ENCODE measurements at places on chromosomes 12 and 14.

DNA sequence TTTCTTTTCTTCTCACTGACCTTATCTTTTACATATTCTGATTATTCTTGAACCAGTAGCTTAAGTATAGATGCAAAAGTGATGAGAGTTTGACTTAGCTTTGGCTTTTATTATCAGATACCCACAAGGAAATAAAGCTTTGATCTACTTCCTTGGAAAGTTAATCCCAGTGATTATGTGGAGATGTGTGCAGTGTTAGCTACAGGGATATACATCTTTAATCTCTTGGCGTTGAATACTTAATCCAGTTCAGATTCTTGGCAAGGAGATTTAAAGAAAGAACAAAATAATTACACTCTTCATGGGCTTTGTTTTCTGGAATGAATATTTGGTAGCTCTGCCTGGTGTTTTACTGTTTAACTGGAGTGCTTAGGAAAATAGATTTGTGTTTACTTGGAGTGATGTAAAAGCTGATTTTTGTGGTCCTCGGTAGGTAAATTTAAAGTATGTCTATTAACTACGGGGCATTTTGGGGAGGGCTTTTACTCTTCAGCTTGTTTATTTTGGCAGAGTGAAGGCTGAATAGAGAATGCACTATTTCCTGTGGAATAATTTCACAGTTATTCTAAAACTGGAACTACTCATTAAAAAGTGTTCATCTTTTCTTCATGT lies 150.1 kb upstream of the LRIG3 start:
- DNase-seq: no peak

GRCh38 chr12:94401326-94401725 lies 58.3 kb downstream of the CEP83 start:
- DNase-seq: no peak

GRCh38 chr14:66249544-66249943 lies 236.6 kb upstream of the CCDC196 start:
- DNase-seq: no peak

- DNase-seq: no peak
Observed at GRCh38 chr12:31321897-31322228, 4.1 kb downstream of the SINHCAF start.

DNA sequence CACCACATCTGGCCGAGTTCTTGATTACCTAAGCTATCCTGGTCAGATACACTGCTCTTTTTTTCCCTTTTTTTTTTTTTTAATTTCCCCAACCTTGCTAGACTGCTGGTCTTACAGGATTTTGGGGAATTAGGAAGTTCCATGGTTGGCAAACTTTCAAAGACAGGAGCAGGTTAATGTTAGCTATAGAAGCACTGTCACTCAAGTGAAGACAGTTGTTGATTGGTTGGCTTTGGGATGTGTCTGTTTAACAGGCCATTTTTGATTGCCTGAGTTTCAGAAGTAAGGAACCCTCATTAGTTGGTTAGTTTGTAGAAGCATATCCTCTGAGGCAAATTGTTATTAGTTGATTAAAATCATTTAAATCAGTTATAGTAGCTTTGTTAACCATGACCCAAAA lies 36.8 kb downstream of the RAP1B start:
- no peak for DNase-seq

DNA sequence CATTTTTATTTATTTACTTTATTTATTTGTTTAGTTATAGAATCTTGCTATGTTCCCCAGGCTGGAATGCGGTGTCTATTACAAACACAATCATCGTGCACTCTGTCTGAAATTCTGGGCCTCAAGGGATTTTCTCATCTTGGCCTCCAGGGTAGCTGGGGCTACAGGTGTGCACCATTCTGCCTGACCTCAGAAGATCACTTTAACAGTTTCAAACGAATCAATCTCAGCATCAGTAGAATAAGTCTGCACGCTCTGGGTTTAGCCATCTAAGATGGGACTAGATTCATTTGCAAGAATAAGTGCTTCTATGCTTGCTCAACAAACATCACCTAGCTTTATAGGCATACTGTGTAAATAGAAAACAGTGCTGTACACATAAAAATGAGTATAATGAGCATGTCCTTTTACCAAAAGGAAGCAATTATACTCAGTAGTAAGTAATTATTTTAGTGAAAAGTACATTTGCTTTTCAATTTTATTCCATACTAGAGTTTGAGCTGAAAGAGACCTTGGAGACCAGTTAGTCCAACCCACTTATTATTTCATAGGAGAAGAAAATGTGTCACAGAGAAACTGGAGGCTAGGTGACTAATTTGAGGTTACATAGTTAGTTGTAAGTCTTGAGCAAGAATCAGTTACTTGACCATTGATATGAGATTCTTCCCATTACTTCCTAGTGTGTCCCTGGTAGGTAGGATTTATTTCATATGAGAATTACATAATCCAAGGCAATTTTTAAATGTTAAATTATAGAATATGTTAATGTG lies 456.5 kb upstream of the LMO3 start:
- DNase-seq: no peak

DNA sequence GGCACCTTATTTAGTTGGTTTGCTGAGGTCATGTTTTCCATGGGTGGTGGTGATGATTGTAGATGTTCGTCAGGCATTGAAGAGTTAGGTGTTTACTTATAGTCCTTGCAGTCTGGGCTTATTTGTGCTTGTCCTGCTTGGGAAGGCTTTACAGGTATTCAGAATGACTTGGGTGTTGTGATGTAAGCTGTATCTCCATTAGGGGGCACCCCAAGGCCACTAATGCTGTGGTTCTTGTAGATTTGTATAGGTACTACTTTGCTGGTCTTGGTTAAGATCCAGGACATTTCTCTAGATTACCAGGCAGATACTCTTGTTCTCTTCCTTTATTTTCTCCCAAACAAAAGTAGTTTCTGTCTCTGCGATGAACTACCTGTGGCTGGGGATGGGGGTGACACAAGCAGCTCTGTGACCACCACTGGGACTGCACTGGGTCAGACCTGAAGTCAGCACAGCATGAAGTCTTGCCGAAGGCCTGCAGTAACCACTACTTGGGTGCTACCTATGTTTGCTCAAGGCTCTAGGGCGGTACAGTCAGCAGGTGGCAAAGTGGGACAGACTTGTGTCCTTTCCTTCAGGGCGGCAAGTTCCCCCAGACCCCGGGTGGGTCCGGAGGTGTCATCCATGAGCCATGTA lies 35.8 kb upstream of the FBXO33 start:
- no peak for DNase-seq

GRCh38 chr12:94867066-94867855 lies 136.2 kb downstream of the NDUFA12 start:
- no peak for DNase-seq

DNA sequence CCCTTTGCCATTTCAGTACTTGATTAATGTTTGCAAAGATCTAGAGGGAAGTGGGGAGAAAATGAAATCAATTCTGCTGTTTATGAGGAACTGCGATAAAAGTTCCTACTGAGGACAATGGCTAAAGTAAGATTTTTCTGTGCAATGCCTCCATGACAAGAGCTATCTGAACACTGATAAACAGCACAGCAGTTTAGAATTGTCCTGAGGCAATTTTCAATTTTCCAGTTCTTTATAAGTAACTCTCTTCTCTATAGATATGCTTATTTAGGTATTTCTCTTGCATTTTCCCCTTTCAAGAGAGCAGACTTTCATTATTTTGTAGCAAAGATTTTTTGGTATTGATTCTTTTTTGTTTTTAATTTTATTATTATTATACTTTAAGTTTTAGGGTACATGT lies 34.6 kb upstream of the TMTC2 start:
- DNase-seq: no peak

DNA sequence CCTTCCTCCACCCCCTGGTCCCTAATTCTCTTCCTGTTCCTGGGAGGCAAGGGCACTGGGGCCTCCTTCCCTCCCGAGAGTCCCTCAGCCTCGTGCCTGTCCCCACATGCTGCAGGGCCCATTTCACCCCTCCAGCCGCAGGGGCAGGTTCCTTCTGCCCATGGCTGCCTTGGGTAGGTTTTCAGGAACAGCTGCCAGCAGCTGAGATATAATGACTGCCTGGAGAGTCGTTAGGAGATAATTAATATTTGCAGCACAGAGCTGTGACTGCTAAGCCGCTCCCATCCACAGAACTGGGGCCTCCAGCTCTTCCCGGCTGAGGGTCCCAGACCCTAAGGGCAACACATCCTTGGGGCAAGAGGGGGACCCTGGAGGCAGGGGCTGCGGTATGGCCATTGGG lies 211.9 kb upstream of the LHX5 start:
- DNase-seq: no peak

- DNase-seq: no peak
Observed at GRCh38 chr12:6584293-6584692, 16.2 kb upstream of the NOP2 start.

DNA sequence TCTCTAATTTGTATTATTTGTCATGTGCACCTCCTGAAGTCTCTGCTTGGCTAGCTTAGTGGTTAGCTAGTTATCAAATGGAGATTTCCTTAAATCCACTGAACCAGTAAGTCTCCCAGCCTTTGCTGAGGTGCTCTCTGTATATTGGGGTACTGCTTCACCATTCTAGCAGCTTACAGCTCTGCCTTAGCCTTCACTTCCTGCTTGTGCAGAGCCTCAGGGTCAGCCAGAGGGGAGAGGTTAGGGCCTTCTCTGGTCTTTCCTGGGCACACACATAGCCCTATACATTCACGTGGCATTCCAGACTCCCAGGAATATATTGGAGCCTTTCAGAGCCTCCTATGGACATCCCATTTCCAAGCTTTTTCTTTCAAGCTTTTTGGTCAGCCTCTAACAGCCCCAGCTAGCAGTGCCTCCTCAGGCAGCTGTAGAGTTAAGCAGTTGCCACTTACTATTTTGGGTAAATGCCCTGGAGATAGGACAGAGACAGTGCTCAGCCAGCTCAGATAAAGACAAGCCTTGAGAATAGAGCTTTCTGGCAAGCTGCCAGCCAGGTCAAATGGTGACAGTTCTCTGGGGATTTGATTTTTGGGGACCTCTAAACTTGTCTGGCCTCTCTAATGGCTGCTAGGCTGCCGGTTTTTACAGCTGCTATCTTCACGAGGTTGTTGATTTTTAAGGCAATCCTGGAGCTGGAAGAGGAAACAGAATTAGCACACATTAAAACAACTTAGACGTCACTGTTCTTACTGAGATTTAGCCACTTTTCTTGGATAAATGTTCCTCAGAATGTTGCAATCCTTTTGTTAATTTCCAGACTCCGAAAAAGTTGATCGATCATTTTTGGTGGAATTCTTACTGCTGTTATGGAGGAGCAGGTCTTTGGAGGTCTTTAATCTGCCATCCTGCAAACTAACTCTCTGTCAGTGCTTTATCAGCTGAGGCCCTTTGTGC lies 32.9 kb downstream of the FBXW8 start:
- DNase-seq: no peak

DNA sequence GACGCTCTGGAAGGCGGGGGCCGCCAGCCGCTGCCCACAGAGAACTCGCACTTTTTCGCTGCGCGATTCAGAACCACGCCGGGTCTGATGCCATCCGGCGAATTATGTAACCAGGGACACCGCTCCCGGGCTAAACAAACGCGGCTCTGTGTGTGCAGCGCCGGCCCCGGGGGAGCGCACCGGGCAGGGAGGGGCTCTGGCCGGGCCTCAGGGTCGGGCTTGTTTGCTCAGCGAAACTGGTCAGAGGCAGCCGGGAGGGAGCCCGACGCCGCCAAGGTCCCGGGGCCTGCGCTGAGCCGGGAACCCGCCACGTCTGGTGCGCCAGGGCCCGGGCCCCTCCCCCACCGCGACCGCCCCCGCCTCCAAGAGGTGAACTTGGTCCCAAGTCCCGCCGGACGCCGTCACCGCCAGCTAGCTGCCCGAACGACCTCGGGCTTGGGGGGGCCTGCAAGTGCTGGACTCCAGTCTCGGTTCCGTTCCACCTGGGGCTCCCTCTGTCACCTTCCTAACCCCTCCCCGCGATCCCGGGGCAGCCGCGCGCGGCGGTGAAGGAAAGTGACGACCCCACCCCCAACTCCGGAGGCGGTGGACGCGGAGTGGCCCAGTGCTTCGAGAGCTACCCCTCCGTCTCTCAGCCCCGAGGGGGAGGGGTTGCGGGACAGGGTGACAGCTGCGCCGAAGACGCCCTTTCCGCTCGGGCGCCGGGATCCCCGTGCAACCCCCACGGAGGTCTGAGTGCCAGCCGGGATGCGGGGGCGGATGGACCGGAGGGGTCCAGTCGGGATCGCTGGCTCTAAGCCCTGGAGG lies 848 bp downstream of the CTDSP2 start:
- DNase-seq: peak; percentile 69

DNA sequence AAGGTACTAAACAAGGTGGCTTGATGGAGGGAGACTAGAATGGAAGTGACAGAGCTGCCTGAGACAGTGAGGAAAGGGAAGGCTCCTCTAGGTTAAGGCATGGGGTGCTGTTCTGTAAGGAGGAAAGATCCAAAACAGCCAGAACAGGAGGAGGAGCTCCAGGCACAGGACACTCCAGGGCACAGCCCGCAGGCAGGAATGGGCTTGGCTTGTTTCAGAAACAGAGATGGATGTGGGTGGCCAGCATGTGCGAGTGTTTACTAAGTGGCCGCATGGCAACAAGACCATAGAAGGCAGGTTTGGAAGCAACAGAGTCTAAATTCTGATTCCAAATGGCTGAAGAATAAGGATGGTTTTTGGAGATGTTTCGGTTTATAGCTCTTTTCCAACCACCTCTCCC lies 889.1 kb downstream of the AACS start:
- DNase-seq: no peak

DNA sequence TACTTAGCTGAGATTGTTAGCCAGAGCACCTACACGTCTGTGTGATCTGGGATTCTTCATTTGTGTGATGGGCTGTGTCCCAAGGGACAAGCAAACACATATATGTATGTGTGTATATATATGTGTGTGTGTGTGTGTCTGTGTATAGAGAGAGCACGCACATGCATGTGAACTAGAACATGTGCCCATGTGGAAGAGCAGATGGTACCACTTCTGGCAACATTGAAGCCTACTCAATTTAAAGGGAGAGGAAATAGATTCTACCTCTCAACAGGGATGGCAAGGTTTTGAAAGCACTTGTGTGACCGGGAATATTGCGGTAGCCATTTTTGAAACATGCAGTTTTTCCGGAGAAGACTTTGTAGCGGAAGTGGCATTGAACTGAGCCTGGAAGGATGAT lies 1.4 kb downstream of the TOMM20L start:
- no peak for DNase-seq

DNA sequence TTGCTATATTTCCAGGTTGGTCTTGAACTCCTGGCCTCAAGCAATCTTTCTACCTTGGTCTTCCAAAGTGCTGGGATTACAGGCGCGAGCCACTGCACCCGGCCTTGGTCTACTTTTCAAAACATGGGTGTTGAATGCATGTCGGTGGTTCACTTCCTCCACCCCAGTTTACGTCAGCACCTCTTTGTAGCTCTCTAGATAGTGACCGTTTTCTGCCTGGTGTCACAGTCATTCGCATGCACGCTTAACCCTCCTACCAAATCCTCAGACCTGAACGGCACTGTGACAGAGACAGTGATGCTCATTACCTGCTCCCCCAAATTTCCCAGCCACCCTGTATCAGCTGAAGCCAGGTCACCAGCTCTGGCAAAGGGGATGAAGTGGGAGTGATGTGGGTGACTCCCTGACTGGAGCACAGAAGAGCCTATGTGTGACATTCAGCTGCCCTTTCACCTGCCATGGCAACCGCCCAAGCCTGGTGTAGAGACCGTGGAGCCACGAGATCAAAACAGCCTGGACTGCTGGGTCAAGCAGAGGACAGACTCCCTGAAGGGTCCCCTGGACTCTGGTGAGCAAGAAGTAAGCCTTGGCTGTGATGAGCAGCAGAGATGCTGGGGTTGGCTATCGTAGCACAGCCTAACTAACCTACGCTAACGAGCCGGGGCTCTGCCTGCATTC lies 66.2 kb upstream of the GPR68 start:
- DNase-seq: peak; percentile 40

GRCh38 chr14:66360366-66360926 lies 125.7 kb upstream of the CCDC196 start:
- DNase-seq: no peak

- DNase-seq: peak; percentile 49
Observed at GRCh38 chr14:75279153-75279762, 630 bp downstream of the FOS start.

Measured in activated naive CD4-positive, alpha-beta T cell treated with Interleukin-2 at 50 U/mL for 16 hours (primary cell).